NCI-H82 (cell line): ENCODE measurements at places on chromosomes 5 and 9.

DNA sequence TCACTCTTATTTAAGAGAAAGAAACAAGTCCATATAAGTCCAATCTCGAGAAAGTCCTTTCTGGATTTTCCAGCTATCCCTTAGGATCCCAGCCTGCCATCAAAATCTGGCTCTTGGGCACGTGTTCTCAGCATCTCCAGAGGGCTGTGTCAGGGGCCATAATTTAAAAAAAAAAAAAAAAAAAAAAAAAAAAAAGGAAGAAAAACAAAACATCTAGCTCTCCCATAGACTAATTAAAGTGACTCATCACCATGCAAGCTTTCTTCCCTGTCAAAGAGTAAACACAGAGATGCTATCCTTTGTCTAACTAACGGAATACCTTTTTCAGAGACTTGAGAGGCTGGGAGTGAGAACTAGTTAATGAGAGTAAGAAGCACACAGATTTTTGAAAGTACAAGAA is 44.9 kb upstream of the MYO10 start:
- no peak for DNase-seq

GRCh38 chr5:176547802-176548201 is 1.3 kb upstream of the CDHR2 start:
- DNase-seq: no peak

DNA sequence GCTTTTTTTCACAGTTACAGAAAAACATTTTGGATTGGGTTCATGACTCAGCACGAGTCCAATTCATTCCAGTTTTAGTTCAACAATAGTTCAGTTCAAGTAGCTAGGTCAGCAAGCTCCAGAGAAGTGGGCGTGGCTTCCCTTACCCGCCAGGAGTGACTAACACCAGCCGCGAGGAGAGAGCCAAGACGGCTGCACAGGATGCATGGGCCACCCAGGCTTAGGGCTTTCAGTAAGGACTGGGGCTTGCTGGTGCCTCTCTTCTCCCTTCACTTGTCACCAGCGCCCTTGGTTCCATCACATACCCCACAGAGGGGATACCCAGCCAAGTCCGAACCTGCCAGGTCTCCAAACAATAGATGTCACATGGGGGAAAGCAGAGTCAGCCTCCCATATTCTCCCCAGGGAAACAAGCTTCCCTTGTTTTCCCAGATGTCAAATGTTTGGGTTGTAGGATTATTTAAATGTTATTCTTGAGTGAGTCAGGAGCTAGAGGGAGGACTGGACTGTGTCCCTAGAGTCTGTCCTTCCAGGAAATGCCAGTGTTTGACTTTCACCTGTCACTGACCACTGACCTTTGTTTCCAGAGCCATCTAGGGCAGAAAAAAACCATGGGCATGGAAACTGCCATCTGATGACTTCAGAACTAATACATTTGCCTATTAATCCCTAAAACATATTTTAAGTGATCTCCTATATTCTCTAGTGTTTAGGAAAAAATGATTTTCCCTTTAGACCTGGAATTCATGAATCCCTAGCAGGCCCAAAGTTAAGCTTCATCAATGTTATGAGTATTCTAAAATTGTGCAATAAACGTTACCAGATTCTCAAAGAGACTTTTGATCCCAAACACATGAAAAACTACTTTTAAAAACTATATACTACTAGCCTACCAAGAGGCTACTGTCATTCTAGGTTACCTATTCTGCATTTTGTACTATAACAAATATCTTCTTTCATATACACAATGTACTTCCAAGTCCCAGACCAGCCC is 51.9 kb downstream of the NIPAL4 start:
- no peak for DNase-seq

DNA sequence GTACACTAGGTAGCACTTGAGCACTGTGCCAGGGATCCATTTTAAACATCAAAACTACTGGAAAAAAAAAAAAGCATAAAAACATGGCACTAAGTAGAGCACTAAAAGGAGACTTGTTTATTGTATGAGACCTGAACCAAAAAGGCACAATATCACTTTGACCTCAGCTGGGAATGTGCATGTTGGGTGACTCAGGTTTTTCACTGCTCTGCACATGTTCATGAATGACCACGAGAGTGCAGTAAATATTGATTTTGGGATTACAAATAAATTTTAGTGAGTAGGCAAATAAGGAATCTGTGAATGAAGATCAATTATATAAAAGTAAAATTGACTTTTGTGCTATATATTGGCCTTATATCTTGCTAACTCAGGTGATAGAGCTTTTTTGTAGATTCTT is 11.8 kb downstream of the RMI1 start:
- no peak for DNase-seq

DNA sequence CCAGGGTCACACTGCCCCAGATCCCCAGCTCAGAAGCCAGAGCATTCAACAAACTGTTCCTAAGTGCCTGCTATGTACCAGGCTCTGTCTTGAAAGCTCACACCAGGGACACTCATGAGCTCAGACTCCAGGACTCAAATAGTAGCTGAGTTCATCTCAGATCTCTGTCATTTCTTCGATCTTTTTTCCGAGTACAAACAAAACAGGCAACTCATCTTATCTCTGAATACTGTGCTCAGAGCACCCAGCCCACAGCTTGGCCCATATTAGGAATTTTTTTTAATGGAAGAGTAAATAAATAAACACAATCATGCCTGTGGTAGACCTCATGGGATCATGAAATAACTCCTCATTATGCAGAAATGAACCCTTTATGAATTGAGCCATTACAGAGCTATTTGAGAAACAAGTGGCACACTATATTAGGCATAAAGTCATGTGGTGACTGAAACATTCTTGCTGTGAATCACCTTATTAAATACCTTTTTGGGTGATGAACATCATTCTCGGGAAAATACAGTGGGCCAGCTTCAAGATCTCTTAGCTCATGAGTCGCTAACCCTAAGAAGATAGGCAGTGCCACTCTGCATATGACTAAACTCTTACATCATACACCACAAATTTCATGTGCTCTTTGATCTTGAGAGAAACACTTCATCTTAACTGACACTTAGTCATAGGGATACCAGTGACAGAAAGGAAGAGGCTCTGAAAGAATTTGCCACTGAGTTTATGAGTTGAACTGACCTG is 9.9 kb downstream of the SH3RF2 start:
- DNase-seq: no peak

- DNase-seq: no peak
Measured at GRCh38 chr9:100428871-100429654, 2.1 kb downstream of the MSANTD3 start.

GRCh38 chr5:159695741-159696294 is 220.5 kb upstream of the ADRA1B start:
- DNase-seq: no peak

DNA sequence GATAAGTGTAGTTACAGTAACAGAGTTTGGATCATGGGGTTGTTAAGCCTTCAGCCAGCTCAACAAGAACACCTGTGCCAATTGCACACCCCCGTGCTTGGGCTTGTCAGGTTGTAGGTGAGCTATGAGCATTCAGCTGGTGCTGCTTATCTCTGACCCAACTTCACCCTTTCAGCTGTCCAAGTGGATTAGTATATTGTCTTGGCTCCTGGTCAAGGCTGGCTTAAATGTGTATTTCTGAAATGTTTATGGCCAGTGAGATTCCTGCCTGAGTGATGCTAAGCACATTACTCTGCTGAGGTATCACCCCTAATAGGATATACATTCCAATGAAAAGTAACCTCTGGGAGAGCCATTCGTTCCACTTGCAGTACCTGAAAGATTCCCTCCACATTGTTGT is 44.2 kb upstream of the LMNB1 start:
- peak; percentile 91 for DNase-seq

- no peak for DNase-seq
Measured at GRCh38 chr5:80761176-80761575, 106.4 kb upstream of the DHFR start.

DNA sequence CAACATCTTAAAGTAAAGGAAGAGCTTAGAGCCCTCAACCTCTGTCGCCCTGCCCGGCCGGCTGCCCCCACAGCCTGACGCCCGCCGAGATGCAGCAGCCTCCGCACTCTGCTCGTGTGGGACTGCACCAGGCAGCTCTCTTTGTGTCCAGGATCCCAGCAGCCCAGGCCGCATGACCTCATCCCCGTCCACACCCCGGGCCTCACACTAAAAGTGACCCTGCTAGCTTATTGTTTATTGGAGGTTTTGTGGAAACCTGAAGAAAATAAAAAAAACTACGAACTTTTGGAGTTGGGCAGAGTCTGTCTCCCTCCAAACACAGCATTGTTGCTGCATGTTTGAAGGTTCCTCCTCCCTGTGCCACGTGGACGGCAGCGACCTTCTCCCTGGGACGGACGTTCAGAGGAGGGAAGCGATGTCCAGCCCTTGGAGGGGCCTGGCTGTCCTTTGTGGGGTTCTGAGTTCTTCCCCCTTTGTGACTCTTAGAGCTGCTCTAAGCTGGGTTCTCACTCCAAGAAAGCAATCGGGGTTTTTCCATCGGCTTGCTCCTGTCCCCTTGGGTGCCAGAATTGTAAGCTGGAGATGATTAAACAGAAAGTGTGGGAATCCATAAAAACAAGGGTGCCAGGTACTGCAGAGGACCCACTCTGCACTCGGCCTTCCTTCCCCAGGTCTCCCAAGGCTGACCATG is 103.5 kb upstream of the COL5A1 start:
- no peak for DNase-seq

- DNase-seq: no peak
Measured at GRCh38 chr9:88746029-88746742, 211.2 kb downstream of the NXNL2 start.

GRCh38 chr5:91171322-91171721 is 211.8 kb downstream of the ARRDC3 start:
- DNase-seq: no peak

- peak; percentile 36 for DNase-seq
Measured at GRCh38 chr9:20940447-20941173, 90.8 kb downstream of the HACD4 start.

- DNase-seq: no peak
Measured at GRCh38 chr5:39652036-39652435, 227.3 kb upstream of the DAB2 start.

- no peak for DNase-seq
Measured at GRCh38 chr5:81398741-81399140, 4.8 kb upstream of the ACOT12 start.

DNA sequence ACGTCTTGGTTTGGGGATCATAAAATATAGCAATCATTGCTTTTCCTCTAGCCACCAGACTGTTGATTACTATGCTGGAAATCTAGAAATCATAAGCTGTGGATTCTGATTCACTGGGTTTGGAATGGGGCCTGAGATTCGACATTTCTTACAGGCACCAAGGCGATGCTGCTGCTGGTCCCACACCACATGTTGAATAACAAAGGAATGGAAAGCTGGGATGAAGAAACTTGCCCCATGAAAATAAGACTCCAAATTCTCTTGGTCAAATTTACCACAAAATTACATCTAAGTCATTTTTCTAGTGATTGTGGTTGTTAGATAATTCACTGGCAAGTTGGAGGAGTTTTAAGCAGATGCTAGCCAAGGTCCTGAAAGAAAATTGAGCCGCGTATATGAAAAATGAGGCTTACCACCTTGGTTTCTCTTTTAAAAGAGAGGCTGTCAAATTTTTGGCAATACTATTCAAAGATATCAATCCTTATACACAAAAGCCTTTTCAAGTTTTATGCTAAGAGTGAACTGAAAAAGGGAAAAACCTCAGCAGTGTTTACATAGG is 23.0 kb upstream of the MEIKIN start:
- no peak for DNase-seq

- DNase-seq: no peak
Measured at GRCh38 chr5:130884023-130884422, 281.0 kb downstream of the HINT1 start.

- DNase-seq: no peak
Measured at GRCh38 chr5:158888206-158888605, 211.5 kb downstream of the EBF1 start.

DNA sequence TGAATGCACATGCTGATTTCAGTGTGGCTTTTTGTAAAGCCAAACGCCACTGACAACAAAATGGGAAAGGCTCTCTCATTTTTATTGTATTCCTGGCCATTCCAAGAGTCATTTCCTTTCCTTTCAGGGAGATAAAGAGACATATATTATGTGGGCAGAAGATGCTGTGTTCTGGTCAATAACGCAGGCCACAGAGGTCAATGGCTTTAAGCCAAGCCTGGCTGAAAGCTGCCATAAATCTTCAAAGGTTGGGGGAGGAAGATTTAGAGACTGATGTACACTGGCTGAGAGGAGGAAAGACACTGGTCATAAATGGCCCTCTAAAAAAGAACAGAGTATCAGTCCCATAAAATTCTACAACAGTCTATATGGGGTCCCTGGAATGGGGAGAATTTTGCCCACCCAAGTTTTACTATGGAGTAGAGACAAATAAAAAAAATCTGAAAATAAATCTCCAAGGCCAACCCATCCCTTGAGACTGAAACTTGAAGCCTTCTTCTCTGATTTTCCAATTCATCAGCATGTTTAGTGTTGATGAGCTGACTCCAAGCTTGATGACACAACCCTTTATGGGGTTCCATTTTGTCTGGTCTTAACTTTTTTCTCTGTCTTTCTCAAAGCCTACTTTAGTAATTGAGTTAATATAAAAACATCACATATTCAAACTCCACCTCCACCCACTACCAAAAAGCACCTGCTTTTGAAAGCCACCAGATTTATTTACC is 152.1 kb upstream of the SLC24A2 start:
- DNase-seq: peak; percentile 16

- no peak for DNase-seq
Measured at GRCh38 chr5:6567835-6568234, 65.0 kb downstream of the NSUN2 start.

DNA sequence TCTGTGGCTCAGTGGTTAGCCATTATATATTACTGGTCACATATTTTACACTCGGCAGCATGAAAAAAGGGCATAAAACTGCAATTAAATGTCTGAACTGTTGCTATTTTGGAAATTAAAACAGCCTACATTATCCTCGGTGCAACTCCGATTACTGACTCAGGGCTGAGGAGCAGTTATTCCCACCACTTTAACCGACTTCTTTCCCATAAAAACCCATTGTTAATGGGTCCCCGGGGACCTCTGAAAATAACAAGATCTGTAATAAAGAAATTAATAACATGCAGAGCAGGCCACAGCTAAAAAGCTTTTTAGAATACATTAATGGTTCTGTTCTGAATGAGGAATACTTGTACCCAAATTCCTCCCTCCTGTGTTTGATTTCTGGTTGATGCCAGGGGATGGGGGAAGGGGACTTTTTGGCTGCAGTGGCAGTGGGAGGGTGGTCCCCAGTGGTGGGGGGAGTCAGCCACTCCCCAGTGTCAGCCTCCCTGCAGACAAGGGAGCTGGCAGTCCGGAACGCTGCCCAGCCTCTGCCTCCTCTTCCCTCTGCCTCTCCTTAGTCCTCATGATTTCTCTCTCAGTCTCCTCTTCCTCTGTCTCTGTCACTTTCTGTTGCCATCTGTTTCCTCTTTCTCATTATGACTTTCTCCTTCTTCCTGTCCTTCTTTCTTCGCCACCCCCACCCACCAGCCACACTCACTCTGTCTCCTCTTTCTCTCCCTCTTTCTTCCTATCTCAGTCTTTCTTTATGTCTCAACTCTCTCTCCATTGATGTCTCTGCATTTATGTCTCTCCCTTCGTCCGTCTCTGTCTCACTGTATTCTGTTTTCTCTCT is 59.0 kb upstream of the ZBTB43 start:
- no peak for DNase-seq

GRCh38 chr9:120447959-120448500 is 131.9 kb downstream of the CDK5RAP2 start:
- no peak for DNase-seq
